ENCODE measurements at places on chromosomes 3 and 15. TPM values are rescaled to one million over a fixed set of nuclear protein-coding genes. Genes with fewer than 3 reads are reported as not detected.

The HTR3E gene
- total RNA-seq: not detected

The UCN2 gene
- 5.0 TPM for total RNA-seq

The PLSCR2 gene
- total RNA-seq: not detected

The ETFA gene
- total RNA-seq: 223 TPM

The SKOR1 gene
- total RNA-seq: not detected

The ARHGEF26 gene
- 7.4 TPM for total RNA-seq

The CPNE9 gene
- total RNA-seq: not detected

The TTLL13 gene
- not detected for total RNA-seq

The STAC gene
- 1.2 TPM for total RNA-seq

The GP9 gene
- not detected for total RNA-seq

The MEIS2 gene
- 98.3 TPM for total RNA-seq

The SEMA3G gene
- total RNA-seq: 0.07 TPM

The SPSB4 gene
- 2.9 TPM for total RNA-seq

The HGD gene
- total RNA-seq: not detected

The CCDC80 gene
- 24.4 TPM for total RNA-seq

The ITIH3 gene
- total RNA-seq: 2.2 TPM

The GAP43 gene
- 2.3 TPM for total RNA-seq

The CRYGS gene
- total RNA-seq: 0.31 TPM

The HESX1 gene
- not detected for total RNA-seq

The UBE2E1 gene
- 66.4 TPM for total RNA-seq

The MED12L gene
- total RNA-seq: 0.12 TPM

The RBP2 gene
- total RNA-seq: not detected

The GP5 gene
- total RNA-seq: 0.02 TPM

The FBXW12 gene
- not detected for total RNA-seq

The CDHR4 gene
- total RNA-seq: not detected

The KBTBD13 gene
- not detected for total RNA-seq

The MST1R gene
- 1.9 TPM for total RNA-seq

The TRPM1 gene
- total RNA-seq: 0.05 TPM

The SOX14 gene
- total RNA-seq: not detected

The CIDEC gene
- not detected for total RNA-seq

The ISL2 gene
- 2.9 TPM for total RNA-seq

The INKA1 gene
- total RNA-seq: 2.8 TPM

The PDZRN3 gene
- total RNA-seq: not detected

The ARL6IP5 gene
- 109 TPM for total RNA-seq

The IQCH gene
- 3.1 TPM for total RNA-seq

The ZNF660 gene
- total RNA-seq: not detected

The LDHAL6B gene
- not detected for total RNA-seq

All from A172 (cell line).